PC-3 (cell line): ENCODE measurements at places on chromosomes 7 and 10.

GRCh38 chr7:84232646-84233045 lies 38.1 kb upstream of the SEMA3A start:
- peak; percentile 46 for DNase-seq

DNA sequence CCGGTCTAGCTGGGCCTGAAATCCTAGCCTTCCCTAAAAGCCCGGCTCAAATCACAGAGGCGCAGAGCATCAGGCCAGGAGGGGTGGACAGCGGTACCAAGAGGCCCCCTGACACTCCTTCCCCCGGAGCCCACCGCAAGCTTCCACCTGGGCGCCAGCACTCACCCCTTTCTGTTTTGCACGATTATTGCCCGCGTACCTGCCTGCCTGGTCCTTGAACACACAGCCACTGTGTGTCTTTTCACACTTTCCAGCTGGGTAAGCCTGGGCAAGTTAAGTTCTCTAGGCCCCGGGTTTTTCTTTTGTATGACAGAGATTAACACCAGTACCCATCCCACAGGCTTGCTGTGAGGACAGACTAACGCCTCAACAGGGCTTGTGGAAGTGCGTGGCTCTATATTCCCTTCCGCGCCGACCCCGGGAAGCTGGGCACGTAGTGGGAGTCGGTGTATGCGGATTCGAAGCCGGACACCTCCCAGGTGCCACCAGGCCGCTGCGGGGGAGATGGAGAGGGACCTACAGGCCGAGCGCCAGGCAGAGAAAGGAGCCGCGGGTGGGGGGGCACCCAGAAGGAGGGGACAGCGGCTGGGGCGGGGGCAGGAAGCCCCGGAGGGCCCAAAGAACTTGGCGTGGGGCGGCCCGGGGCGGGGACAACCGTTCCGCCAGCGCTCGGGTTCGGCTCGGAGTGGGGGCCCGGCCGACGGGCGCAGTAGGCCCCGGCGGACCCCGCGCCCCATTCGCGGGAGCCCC lies 792 bp downstream of the ZNF746 start:
- peak; percentile 23 for DNase-seq

- no peak for DNase-seq
These were observed 4.3 kb downstream of the NEBL start for GRCh38 chr10:20892796-20893195.

GRCh38 chr10:62233356-62234076 lies 35.1 kb downstream of the RTKN2 start:
- peak; percentile 75 for DNase-seq

DNA sequence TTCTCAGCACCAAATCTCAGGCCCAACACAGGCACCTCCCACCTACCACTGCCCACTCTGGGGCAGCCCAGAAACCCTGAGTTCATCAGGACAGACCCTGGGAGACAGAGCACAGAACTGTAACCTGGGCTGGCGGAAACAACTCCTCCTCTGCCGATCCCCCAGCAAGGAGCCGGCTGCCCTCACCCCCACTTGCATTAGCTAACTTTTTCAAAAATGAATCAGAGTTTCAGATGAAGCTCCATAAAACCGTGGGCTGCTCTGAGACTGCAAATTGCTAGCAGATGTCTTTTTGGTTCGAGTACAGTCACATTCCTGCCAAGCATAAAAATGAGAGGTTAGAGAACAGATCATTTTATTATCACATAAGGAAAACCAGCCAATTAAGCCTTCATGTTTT lies 93.4 kb upstream of the PARD3 start:
- DNase-seq: no peak

GRCh38 chr7:73442903-73443500 lies 9.4 kb downstream of the FZD9 start:
- DNase-seq: no peak

- no peak for DNase-seq
These were observed 18.8 kb upstream of the DPYSL4 start for GRCh38 chr10:132167976-132168375.

DNA sequence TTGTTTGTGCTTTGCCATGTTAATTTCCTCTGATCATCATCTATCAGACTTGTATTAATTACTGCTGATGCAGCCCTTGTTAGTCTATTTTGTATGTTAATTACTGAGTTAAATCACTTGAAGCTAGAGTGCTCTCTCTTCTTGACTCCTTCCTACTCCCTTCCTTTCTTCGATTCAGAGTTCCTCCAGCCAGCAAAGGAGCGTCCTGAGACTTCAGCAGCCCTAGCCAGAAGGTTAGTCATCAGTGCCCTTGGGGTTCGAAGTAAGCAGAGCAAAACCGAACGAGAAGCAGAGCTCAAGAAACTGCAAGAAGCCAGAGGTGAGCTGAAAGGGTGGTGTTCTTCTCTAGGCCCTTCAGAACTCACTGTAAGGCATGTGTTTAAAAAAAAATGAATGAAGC lies 32.1 kb downstream of the LOXL4 start:
- no peak for DNase-seq

DNA sequence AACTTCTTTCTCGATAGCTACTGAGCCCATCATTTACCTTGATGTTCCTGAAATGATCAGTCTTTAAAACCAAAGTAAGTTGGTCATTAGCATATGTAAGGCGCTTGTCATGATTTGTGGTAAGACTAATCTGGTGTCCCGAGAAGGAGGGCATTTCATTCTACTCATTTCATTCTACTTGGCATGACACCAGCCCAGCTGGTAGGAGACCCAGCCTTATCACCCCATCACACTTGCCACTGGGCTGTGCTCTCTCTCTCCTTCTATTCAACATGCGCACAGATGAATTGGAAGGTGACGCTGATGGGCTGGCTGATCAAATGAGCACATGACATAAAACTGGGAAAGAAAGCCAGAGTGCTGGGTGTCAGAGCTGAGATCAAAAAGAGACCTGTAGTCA lies 65.7 kb downstream of the CRTAC1 start:
- DNase-seq: no peak
